ENCODE measurements at places on chromosomes 2 and 18.

GRCh38 chr2:134140251-134140661 is 113.6 kb upstream of the MGAT5 start:
- DNase-seq: no peak

GRCh38 chr18:59357928-59358327 is 1.1 kb downstream of the LMAN1 start:
- no peak for DNase-seq

DNA sequence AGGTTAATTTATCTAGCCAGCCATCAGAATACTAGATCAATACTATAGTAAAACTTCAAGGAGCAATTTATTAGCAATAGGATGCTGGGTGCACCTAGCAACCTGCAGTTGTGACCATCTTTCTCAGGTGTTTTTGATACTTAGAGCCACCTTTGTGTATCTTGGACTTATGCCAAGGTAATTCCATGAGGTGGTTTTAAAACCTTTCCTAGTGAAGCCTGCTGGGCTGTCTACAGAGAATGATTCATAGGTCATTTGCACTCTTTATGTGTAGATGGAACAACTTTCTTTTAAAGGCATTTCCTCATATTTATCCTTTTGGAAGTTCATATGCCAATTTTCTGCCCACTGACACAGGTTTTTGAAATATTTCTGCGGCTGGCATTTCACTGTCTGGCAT is 1030.1 kb upstream of the POU3F3 start:
- no peak for DNase-seq

- no peak for DNase-seq
Observed at GRCh38 chr2:142650601-142651000, 226.9 kb upstream of the KYNU start.

DNA sequence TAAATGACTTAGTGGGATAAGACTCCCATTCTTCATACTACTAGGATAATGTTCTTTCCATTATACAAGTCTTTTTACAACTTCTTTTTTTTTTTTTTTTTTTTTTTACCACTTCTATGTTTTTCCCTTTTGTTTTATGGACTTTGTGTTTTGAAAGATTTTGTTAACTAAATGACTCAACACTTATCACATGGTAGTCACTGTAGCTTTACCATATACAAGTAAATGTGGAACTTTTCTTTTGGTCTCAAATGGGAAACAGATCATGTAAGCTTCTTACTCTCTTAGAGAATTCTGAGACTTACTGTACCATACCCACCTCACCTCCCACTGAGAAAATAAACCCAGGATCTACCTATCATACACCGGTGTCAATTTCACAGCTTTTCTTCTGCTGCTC is 590.3 kb upstream of the CDH2 start:
- DNase-seq: no peak

- DNase-seq: no peak
Observed at GRCh38 chr2:178057179-178057680, 15.3 kb downstream of the PDE11A start.

GRCh38 chr2:173720306-173720705 is 244.9 kb downstream of the SP3 start:
- DNase-seq: no peak

DNA sequence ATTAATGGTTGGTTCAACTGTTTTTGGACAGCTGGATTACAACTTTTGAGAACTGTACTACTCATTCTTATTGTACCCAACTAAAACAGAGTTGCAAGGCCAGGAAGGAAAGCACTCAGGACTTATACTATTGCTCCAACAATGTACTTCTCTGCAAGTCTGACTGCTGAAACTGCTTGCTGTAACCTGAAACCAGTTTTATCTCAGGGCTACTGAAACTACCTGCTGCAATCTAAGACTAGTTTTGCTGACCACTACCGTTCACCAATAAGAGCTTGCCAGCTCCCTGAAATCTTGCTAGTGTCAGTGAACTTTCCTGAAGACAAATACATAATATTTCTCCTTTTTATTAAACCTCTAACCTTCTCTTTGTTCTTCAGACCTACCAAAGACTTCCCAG is 157.3 kb downstream of the CDCA7 start:
- DNase-seq: no peak
